ENCODE measurements at places on chromosomes 2 and 18.

DNA sequence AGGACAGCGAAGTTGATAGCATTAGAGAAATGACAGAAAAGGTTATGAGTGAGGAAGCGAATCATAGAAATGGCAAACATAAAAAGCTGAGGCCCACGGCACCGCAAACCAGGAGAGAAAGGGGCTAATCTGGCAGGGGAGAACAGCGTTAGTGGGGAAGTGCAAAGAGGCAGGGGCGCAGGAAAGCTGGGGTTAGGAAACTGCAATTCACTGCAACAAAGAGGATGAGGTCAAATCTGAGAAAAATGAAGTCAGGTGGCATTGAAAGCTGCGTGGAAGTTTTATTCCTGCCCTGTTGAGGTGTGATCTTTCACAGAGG is 653 bp upstream of the ABI2 start:
- no peak for DNase-seq

GRCh38 chr2:120400551-120400950 is 54.6 kb downstream of the INHBB start:
- DNase-seq, result no peak

GRCh38 chr2:12488352-12489318 is 228.1 kb upstream of the TRIB2 start:
- DNase-seq, result no peak

GRCh38 chr2:62099523-62100175 is 96.3 kb upstream of the B3GNT2 start:
- no peak for DNase-seq

- no peak for DNase-seq
These were observed 5.8 kb upstream of the D2HGDH start for GRCh38 chr2:241728627-241729026.
